ENCODE measurements at places on chromosomes 5 and 9.

DNA sequence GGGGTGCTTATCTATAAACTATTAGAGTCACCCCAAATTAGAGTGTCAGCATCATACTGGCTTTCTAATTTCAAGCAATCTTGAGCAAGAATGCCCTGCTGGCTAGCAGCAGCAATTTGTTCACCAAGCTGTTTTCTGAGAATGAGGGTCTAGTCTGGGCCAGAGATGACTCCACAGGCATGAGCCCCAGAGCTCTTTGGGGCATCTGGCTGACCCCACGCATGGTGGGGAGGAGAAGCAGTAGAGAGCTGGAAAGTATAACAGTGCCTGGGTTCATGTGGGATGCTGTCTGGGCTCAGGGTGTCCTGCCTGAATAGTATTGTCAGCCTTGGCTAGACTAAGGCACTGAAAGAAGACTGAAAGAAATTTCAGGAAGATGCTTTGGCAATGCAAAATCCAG is 64.9 kb downstream of the C6 start:
- DNase-seq, result no peak

GRCh38 chr5:107542831-107543231 is 127.9 kb downstream of the EFNA5 start:
- DNase-seq, result no peak

DNA sequence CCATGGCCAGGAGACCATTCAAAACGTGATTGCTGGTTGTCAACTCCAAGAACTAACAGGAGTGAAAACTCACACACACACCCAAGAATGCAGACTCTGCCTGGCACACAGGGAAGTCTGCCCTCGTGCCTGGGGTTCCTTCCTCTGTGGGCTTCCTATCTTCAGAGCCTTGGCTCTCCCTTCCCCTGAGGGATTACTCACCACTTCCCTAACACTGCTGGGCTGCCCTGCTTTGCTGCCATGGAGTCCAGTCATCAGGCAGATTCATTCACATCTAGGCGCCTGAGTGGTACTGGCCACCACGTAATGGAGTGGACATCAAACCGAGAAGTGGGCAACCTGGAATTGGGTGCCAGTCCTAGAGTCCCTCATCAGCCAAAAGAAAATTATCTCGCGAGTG is 76.4 kb upstream of the PRSS3 start:
- no peak for DNase-seq

DNA sequence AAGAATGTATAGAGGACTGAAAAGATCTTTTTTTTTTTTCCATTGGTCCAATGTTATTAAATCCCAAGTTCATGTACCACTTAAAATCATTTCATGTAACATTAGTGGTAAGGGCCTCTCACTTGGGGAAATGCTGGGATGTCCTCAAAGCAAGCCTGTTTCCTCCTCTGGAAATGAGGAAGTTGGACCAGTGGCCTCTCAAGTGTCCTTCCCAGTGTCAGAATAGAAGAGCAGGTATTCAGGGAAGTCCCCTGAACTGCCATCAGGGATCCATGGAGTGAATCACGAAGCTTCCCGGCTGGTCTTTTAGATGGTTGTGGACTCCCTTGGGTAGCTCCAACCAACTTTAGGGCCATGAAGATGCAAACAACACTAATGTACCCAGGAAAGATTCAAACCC is 55.2 kb upstream of the AFAP1L1 start:
- DNase-seq, result no peak

GRCh38 chr5:75603371-75603770 is 7.9 kb upstream of the ANKDD1B start:
- DNase-seq, result no peak

- DNase-seq, result no peak
Observed at GRCh38 chr9:13090628-13091027, 188.9 kb downstream of the MPDZ start.

DNA sequence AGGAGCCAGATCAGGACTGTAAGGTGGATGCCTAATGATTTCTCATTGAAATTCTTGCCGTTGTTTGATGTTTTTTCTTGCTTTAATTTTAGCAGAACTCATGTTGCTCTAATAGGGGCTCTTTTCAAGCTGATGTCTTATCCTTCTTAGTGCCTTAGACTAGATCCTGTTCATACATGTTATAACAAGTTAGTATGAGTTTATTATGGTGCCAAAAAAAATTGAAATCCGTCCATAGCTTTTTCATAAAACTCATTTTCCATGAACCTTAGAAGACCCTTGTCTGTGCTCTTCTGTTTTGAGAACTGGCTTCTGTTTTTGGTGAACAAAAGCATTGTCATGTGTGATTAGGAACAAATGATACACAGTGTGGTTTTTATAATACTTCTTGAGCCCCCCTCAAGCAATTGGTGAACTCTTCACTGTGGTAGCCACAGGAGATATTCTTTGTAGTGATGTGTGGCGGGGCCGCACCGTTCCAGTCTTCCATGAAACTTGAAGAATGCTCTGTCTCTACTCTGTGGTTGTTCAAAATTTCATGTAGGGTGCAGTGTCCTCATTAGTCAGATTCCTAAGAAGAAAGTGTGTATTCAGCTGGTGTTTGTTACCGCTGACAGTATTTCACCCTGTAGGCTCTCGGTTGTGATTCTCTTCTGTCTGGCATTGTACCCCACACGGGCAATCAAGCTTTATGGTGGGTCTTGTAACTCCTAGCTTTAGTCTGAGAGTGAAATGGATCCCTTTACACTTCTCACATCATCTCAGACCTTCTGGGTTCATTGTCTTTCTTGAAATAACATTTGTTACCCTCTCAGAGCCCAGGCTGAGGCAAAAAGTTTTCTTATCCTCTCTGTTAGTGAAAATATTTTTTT is 10.7 kb downstream of the OTULIN start:
- DNase-seq, result no peak

GRCh38 chr5:96861076-96861475 is 15.2 kb upstream of the ERAP2 start:
- DNase-seq, result no peak

GRCh38 chr5:149049371-149049781 is 13.5 kb downstream of the SH3TC2 start:
- DNase-seq, result no peak

- DNase-seq, result no peak
Observed at GRCh38 chr5:136087961-136088871, 44.4 kb upstream of the SMAD5 start.

DNA sequence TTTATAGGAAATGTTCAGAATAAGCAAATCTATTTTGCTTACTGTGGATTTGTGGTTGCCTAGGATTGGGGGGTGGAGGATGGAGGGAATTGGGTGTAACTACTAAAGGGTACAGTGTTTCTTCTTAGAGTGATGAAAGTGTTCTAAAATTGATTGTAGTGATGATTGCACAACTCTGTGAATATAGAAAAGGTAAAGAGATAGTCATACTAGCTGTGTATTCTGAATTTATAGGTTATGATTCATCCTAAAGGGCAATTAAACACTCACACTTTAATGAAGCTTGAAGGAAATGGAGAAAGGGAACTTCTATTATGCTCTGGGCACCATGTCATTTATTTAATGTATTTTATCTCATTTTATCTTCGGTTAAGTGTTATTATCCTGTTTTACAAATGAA is 9.9 kb downstream of the TXNDC8 start:
- DNase-seq, result no peak

- no peak for DNase-seq
Observed at GRCh38 chr5:75053054-75053303, 621 bp upstream of the GCNT4 start.

GRCh38 chr9:105452185-105452584 is 4.4 kb downstream of the FSD1L start:
- no peak for DNase-seq

DNA sequence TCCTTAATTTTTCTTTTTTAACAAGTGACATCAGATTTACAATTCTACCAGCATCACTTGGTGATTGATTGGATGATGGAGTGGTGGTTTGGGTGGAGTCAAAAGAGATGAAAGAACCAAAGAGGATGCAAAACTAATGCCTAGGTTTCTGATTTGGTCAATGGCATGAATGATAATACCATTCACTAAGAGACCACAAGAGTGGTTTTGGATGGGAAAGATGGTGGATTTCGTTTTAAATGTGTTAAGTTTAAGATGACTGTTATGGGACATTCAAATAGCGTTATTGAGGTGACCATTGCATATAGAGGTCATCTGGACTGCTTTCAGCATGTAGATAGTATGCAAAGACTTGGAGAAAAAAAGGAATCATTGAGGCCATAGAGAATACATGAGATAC is 3.6 kb downstream of the SMC5 start:
- DNase-seq, result no peak

DNA sequence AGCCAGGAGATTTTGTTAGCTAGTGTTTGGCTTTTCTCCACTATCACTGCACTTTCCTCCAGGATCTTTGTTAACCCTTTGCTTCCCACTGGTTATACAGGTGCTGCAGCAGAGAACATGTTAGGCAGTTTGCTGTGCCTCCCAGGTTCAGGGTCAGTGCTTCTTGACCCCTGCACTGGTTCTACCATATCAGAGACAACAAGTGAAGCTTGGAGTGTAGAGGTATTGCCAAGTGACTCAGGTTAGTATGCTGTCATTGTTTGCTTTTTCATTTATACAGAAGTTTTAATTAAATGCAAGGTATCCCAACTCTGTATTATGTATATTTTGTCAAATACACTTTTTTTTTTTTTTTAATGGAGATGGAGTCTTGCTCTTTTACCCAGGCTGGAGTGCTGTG is 68.4 kb downstream of the GAPVD1 start:
- DNase-seq, result no peak

DNA sequence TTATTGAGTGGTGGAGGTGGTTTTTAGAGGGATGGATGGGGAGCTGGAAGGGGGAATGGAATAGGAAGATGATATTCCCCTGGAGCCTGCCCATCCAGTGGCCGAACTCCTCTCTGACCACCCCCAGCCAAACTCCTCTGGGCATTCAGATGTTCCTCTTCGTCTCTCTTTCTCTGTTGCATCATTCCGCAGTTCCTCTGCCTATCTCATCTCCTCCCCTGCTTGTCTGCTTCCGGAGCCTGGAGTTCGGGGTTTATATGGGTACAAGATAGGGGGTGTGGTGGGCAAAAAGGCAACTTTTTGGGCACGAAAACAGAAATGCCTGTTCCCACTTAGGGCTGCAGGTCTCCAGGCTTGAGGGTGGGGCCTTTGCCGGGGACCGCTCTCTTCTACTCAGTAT is 12.2 kb upstream of the CDK5RAP2 start:
- no peak for DNase-seq

DNA sequence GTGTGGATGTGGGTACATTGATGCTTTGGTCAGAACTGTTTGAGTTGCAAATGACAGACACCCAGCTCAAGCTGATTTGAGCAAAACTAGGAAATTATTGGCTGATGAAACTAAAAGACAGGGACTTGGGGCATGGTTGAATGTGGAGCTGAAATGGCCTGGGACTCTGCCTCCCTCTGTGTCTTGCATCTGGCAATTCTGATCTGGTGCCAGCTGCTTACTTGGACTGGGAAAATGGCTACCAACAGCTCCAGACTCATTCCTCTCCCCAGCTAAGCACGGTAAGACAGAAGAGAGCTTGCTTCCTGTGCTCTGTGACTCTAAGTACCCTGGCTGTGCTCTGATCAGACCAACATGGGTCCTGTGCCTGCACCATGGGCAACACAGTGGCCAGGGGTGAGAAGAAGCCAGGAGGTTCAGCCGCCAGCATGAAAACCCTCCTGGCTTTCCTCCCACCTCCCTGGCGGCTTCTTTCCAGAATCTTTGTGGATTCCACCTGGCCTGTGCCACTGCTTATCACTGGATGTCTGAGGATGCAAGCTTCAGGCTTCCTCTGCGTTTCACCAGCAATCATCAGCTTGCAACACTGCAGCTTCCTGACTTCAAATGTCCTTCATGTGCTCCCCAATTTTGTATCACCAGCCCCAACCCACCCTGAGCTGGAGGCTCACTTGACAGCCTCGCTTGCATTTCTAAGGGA is 44.1 kb downstream of the C5orf15 start:
- DNase-seq, result no peak

GRCh38 chr5:43386960-43387362 is 25.2 kb downstream of the CCL28 start:
- no peak for DNase-seq

DNA sequence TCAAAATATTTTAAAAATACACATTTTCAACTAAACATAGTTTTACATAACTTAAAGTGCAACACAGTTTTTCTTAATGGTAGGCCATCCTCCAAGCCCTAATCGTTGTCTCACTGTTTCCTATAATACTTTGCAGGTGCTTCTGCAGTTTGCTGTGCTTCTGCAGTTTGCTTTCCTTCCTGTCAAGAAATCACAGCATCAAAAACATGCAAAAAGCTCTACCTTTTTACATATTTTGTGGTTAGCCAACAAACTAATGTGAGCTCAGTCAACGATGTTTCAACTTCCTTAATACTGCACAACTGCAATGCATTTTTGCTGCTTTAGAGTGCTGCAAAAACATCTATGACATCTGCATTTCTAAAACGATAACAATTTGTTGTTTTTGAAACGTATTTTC is 25.2 kb downstream of the EMB start:
- DNase-seq, result peak; percentile 87

GRCh38 chr5:149559706-149560105 is 8.5 kb upstream of the CSNK1A1 start:
- no peak for DNase-seq

GRCh38 chr9:87497604-87498045 is at the start of gene DAPK1:
Gene DAPK1 (plus strand): TSS chr9:87497867. CDS start chr9:87499078, 1,211 bp downstream.
- peak; percentile 85 for DNase-seq

- no peak for DNase-seq
Observed at GRCh38 chr9:135213566-135213965, 126.1 kb downstream of the OLFM1 start.

DNA sequence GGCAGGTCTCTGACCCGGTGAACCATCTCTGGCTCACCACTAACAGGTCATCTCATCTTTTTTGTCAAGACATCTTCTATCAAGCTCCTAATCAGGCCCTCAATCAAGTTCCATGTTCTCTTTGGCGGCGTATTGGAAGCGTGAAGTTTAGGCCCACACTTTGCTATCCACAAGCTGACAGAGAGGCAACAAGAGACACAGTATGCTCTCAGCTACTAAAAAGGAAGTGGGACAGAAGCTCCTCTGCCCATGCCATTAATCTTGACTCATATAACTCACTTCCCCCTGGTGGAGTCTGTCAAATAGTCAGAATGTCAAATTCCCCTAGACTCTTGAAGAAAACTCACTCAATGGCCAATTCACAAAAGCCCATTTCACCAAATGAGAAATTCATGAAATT is 77.6 kb upstream of the TMC1 start:
- no peak for DNase-seq

DNA sequence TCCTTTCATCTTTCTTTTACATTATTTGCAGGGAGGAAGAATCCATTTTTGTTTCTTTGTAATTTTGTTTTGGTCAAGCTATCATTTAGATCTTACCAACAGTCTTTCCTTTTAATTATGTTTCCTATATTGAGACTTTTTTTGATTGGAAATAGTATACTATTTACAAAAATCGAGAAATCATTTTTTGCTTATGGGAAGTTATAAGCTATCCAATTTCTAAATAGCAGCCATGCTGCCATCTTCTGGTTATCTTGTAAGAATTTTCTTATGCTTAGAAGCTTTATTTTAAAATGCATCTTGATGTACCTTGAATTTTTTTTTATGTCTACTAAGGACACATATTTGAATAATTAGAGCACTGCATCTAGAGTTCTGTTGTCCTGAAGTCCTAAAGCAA is 821.2 kb downstream of the PTPRD start:
- DNase-seq, result peak; percentile 67

- DNase-seq, result no peak
Observed at GRCh38 chr5:150114102-150114641, 27.8 kb upstream of the CSF1R start.

Data from MM.1S (cell line).